Head of caudate nucleus (tissue), 42 donors: ENCODE measurements at places on chromosomes 16 and 17.

DNA sequence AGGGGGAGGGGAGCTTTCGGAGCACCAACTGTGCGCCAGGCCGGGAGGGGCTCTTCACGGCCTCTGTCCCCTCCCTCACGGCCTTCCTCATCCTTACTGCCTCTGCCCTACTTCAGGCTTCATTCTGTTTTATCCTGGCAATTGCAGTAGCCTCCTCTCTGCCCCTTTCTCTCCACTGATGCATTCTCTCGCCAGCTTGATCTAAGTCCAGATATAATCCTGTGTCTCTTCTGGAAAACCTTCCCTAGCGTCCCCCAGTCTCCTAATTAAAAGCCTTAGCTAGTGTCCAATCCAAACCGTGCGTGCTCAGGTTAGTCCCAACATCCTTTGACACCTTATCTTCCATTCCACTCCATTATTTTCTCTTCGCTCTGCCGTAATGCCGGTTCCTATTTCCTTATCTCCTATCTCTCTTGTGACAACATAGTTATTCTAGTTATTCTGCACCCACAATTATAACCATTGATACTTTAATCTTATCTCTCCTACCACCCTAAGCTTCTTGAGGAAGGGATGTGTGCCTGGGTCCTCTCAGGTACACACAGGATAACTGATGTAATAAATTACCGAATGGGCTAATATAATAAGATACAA lies 869 bp downstream of the ZNF48 start:
- DNase-seq: no peak

DNA sequence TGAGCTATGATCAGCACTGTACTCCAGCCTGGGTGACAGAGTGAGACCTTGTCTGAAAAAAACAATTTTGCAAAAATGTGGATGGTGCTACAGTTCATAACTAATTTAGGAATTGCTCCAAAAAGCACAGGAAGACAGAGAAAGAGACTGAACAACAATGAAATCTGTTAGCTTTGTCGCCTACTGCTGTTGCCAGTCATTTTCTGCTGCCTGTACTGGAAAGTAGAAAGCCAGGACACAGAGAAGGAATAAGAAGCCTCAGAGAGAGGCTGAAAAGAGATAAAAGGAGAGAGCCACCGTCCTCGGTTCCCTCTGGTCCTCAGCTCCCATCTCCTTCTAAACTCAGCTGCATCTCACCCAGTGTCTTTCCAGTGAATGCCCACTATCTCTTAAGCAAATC lies 8.6 kb upstream of the TMC7 start:
- DNase-seq: no peak

GRCh38 chr16:86100205-86101136 lies 201.5 kb downstream of the IRF8 start:
- no peak for DNase-seq

DNA sequence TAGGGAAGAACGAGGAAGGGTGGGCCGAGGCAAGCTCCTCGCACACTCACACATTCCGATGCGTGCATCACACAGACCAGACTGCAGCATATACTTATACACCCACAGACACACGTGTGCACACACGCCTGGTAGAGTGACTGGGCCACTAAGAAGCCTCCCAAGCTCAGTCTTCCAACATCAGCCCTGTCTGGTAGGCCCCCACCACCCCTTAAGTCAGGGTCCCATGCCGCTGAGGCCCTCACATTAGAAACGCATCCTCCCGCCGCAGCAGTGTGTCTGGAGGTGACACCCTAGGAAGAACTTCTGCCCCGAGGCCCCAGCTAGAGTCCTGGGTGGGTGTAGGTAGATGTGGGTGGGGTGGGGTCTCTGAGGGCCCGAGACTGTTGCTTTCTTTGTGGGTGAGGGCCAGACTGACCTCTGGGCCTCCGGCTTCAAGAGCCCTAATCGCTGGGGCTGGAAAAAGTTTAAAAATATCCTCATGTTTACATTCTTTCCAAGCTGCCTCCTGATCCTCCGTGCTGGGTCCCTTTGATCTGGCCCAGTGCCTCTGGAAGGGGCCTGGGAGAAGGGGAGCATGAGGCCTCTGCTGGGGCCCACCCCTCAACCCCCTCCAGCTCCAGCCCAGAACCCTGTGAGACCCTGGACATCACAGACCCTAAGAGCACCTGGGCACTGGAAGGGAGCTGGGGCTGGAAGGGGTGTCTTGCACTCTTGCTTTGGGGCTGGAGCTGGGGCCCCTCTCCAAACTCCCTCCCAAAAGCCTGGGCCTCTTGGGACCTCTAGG lies 13.6 kb downstream of the CDH16 start:
- DNase-seq: no peak

DNA sequence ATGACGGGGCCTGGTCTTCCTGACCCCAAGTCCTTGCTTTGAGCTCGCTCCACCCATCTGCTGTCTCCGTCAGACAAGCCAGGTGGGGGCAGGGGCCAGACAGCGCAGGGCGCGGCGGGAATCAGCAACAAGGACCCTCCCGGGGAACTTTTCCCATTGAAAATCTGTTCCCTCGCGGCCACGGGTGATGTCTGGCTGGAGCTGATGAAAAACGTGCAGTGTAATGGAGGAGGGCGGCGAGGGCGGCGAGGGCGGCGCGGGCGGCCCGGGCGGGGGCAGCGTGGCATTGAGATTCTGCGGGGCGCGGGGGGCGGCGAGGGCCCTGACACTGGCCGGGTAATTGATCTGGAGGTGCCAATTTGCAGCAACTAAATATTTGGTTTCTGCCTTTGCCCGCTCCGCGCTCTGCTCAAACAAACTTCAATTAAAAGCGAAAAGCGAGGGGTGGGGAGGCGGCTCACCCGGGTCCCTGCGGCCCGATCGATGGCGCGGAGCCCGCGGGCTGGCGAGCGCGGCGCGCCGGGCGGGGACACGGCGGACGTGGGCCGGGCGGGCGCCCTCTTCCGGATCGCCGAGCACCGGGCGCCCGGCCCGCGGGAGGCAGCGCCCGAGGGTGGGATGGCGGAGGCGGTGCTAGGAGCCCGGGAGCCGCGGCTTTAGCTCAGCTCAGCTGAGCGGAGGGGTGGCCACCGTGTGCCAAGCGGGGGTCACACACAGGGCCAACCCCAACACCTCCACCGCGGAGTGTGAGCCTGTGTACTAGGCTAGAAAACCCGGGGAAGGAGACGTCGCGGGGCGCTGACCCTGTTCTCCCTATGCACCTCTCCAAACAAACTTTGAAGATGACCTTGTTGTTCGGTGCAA lies 32.4 kb downstream of the DCAKD start:
- DNase-seq: peak; percentile 42

GRCh38 chr16:13708347-13709120 lies 211.4 kb upstream of the ERCC4 start:
- DNase-seq: no peak

DNA sequence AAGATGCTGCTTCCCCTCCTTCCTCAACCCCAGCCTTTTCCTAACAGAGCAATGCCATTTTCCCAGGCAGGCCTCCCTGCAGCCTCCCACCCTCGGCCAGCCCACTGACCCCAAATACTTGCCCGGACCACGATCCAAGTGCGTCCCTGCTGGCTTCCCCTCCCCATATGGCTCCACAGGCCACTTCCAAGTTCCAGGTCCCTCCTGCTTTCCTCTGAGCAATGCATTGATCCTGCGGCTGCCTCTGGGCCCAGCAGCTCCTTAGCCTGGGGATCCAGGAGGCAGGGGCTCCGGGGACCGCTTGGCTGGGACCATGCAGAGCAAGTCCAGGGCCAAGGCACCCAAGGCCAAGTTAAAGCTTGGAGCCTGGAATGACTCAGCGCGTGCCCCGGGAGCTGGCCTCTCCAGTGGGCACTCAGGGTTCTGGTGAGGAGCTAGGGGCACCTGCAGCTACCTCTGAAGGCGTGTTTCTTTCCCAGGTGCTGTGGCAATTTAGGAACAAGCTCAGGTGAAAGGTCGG lies 51.9 kb upstream of the ENPP7 start:
- DNase-seq: no peak

DNA sequence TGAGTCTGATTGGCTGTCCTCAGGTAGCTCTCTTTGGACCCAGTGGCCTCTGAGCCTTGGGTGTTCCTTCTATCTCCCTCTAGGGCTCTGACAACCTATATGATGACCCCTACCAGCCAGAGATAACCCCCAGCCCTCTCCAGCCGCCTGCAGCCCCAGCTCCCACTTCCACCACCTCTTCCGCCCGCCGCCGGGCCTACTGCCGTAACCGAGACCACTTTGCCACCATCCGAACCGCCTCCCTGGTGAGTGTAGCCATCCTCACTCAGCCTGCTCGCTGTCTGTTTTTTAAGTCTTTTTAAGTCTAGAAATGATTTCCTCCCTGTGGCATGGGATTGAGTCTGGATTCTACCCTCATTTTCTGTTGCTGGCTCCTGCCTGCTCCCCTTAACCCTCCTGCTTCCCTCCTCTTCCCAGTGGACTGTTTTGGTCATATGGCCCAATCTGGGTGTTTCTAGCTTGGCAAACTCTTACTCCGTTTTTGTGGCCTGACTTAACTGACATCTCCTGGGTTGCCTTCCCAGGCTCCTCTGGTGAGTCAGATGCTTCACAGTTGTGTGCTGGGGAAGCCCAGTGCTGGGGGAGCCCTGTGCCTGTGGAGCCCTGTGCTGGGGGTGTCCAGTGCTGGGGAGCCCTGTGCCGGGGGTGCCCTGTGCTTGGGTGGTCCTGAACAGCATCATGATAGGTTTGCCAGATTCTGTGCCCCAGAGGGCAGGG lies 9.9 kb downstream of the TAOK2 start:
- no peak for DNase-seq

- peak; percentile 74 for DNase-seq
These were observed 31.0 kb downstream of the SOX9 start for GRCh38 chr17:72151565-72152386.

DNA sequence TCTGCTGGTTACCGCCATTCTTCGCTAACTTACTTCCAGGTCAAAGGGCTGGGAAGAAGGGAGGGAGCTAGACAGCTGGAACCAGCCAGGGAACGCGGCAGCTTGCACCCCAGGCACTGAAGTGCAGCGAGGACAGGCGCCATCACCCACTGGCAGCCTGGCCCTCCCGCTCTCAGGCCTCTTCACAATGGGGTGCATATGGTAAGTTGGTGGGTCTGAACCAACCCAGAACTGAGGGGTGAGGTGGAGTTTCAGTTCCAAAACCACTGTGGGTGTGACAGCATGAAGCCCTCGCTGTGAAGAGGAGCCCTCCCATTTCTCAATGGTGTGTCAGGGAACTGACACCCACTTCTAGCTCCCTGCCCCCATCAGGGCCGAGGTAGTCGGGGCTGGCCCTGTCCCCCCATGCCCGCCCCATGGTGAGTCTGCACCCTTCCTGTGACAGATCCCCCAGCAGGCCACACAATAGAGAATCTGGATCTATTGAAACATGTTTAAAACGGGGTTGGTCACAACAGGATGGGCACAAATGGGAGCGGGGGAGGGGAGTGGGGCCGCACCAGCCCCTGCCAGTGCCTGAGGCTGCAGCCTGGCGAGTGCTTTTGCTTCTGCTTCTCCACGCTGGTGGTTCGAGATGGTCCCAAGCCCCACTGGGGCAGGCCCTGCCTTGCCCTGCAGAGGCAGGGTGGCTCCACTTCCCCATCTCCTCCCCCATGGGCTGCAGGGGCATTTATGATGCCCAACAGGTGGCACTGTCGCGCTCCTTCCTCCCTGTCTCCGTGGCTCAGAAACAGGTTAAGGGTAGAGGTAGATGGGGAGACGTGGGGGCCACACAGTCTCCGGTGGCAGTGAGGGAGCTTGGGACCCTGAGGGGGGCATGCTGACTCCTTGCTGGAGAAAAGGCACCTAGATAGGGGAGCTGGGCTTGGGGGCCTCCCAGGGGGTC lies 2.3 kb downstream of the LIMD2 start:
- DNase-seq: no peak
